ENCODE measurements at places on chromosomes 12 and 14.

GRCh38 chr14:88189417-88190191, 133.5 kb downstream of the KCNK10 start:
- DNase-seq: peak; percentile 77

- no peak for DNase-seq
Measured at GRCh38 chr12:125229878-125230530, 164.8 kb downstream of the AACS start.

GRCh38 chr12:121366063-121366459, 13.8 kb upstream of the ANAPC5 start:
- DNase-seq: no peak

GRCh38 chr12:41441180-41441579, 253.1 kb downstream of the PDZRN4 start:
- no peak for DNase-seq

- no peak for DNase-seq
Measured at GRCh38 chr12:17060260-17060659, 454.3 kb upstream of the LMO3 start.

DNA sequence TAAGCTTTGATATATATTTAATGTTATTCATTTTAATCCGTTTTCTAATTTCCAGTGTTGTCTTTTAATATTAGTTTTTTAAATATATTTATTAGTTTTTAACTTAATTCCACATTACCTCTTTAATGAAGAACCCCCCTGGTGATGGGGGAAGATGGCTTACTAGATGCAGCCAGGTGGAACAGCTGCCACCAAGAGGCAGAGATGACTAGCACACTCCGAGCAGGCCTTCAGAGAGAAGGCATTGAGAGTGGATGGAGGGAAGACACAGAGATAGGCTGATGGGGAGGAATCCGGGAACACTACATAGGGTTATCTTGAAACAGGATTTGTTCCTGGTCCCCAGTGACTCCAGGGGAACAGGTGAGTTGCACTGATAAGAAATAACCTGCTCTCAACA, 771.6 kb downstream of the LRFN5 start:
- DNase-seq: no peak

GRCh38 chr12:4997939-4998338, 45.7 kb upstream of the KCNA5 start:
- DNase-seq: peak; percentile 94

GRCh38 chr14:50602035-50602434, 42.1 kb downstream of the ATL1 start:
- DNase-seq: no peak

- DNase-seq: no peak
Measured at GRCh38 chr12:125674554-125675338, 609.5 kb downstream of the AACS start.

DNA sequence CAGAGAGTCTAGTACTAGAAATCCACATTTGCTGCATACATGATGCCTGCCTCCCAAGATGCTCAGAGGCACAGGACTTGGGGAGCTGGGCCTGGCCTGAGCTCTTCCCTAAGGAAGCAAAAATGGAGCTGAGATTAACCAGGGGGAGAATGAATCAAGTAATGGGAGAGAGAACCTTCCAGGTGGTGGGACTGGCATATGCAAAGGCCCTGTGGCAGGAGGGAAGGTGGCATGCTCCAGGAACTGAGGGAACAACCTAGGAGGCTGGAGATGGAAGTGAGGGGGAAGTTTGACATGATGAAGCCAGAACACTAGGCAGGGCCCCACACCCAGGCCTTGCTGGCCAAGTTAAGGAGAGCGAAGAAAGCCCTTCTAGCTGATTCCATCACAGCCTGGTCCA, 23.3 kb downstream of the TMEM63C start:
- no peak for DNase-seq

- DNase-seq: peak; percentile 27
Measured at GRCh38 chr12:10607885-10608458, 5.4 kb downstream of the MAGOHB start.

DNA sequence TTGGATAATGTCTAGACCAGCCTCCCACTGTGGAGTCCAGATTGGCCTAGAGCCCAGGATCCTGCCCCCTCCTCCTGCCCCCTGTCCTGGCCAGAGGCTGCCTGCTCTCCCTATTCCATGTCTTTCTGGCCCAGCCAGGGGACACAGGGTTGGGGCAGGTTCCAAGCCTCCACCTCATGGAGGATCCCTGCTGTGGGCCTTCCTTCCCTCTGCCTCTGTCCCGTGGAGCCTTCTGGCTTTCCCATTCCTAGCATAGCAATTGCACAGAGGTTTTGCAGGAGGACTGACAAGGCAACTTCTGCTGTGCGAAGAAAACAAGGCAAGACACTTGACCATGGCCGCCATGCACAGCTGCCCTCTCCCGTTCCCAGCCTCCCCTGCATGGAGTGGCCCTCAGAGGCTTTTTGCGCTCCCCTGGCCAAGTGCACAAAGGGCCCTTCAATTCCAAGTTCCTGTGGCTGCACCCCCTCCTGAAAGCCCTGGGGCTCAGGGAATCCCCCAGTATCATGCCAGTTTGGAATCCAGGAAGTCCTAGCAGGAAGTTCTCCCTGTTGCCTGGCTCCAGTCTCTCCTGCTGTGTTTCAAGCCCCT, 42.1 kb downstream of the KRT80 start:
- no peak for DNase-seq

DNA sequence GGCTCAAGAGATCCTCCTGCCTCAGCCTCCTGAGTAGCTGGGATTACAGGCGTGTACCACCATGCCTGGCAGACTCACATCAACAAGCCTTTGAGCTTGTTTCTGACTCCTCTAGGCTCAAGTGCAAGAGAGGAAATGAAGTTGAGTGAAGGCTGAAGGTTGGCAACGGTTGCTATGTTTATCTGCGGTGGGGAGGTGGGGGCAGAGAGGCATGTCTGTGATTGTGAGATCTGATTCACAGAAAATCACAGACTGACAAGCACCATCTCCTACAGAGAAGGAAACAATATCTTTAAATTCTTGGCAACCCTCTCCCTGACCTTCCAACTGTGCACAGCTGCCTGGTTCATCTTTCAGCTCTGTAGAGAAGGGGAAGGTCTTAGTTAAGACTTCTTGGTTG, 22.1 kb upstream of the NINJ2 start:
- DNase-seq: no peak

DNA sequence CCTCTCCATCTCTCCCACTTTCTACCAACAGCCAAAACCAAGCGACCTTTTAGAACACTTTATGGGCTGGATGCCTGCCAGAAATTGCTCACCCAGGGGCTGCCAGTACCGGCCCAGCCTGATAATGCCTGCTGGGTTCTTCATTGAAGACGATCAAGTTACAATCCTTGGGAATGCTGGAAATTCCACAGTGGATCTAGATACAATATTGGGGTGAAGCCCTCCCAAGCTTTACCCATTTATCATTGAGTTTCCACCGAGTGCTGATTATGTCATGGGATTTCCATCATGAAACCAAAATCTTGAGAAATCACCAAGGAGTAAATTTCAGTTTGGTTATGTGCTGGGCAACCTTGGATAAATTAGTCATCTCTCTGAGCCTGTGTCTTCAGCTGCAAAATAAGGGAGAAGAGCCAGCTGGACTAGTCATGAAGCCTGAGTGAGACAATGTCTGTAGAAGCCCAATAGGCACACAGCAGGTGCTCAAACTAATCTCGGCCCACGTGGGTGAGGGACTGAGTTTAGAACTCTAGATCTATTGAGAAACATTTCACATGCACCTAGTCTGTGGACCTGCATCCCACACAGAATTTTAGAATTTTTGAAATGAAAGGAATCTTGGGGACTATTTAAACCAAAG, 75.5 kb upstream of the CLMN start:
- no peak for DNase-seq

DNA sequence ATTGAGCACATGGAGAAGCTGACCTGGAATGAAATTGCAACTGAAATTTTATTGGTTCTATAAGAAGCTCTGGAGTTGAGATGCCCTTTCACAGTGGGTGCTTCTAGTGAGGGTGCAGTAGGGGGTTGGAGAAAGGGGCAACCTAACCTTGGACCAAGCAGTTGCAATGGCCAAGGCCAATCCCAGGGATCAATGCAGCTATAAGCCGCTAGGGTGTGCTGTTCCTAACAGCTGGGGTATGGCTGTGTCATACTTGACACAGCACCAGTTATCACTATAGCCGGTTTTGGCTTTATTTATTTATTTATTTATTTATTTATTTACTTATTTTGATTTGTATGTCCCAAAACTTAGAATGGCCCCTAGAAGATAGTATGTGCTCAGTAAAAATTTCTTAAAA, 505.9 kb downstream of the FLRT2 start:
- DNase-seq: peak; percentile 13

DNA sequence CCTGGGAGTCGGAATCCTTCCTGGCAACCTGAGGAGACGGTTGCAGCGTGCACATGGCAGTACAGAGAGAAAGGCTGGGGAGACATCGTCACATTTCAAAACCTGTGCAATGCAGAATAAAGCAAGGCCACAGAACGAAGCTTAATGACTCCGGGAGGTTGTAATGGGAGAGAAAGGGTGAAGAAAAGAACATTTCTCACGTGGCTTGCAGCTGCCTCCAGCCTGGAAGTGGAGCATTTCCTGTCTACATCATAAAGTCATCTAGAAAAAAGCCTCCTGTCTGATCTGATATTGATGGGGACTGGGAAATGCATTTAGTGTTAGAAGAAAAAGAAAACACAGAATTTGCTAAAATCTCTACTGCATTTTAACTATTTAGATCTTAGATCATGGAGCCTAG, 209.3 kb downstream of the TMEM132C start:
- no peak for DNase-seq

- DNase-seq: peak; percentile 9
Measured at GRCh38 chr12:90333424-90333823, 621.6 kb downstream of the CCER1 start.

DNA sequence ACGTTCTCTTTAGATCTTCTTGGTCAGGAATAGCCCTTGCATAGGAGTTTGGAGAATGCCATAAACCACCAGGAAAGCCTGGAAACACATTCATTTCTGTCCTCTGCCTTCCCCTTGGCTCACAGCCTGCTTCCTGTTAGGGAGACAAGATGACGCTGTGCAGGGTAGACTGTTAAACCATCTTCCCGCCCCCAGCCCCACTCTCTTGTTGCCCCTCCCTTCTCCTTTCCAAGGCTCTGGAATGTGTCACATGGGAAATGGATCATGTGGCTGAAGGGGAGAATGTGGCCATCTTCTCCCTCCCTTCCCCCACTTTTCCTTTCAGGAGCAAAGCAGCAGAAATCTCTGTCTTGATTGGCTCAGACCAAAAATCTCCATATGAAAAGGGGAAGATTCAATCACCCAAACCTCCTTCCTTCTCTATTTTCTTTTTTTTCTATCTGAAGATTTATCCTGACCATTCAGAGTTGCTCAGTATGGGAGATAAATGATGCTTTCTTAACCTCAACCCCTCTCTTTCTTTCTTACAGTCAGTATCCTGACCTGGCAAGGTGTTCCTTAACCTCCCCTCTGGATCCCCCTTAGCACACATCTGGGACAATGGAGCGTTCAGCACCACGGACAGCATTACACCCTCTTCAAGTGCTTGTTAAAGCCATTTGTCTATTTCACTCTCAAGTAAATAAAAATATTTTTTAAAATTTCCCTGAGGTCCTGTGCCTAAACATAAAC, 11.4 kb downstream of the GPR19 start:
- peak; percentile 45 for DNase-seq

- DNase-seq: no peak
Measured at GRCh38 chr12:34166427-34167060, 144.2 kb downstream of the ALG10 start.

GRCh38 chr14:49287004-49287403, 299.2 kb downstream of the RPS29 start:
- DNase-seq: no peak

GRCh38 chr14:101808894-101809670, 47.6 kb downstream of the PPP2R5C start:
- no peak for DNase-seq

GRCh38 chr14:61379639-61380184, 58.3 kb downstream of the PRKCH start:
- DNase-seq: no peak

DNA sequence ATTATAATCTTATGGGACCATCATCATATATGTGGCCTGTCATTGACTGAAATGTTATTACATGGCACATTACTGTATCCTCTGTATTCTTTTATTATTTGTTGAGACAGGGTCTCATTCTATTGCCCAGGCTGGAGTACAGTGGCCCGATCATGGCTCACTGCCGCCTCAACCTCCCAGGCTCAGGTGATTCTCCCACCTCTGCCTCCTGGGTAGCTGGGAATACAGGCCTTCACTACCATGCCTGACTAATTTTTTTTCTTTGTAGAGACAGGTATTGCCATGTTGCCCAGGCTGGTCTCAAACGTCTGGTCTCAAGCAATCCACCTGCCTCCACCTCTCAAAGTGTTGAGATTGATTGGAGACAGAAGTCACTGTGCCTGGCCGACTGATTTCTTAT, 153.2 kb downstream of the RASSF9 start:
- no peak for DNase-seq

GRCh38 chr12:46499901-46500300, 127.3 kb upstream of the SLC38A2 start:
- no peak for DNase-seq

- no peak for DNase-seq
Measured at GRCh38 chr12:90484094-90484493, 470.9 kb downstream of the CCER1 start.

GRCh38 chr14:88380405-88380804, 5.1 kb upstream of the SPATA7 start:
- peak; percentile 18 for DNase-seq

- DNase-seq: peak; percentile 90
Measured at GRCh38 chr14:52052288-52052943, 16.4 kb downstream of the NID2 start.

DNA sequence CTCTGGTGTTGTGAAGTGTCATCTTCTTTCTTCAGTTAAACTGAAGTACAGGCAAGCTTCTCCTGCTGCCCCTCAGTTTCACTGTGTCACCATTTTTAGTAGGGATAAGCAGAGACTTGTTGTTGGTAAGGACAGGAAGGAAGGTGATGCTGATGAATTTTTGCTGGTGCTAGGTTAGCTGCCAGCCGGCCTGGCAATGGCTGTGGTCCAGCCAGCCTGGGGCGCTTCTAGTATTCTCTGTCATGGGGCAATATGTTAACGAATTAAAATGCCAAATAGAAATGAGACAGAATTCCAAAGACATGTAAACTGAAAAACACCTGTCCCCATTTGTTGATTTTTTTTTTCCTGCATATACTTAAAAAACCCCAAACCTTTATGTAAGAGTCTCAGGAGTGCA, 602.9 kb downstream of the DIO2 start:
- DNase-seq: no peak

- peak; percentile 92 for DNase-seq
Measured at GRCh38 chr12:76266797-76267196, 81.4 kb downstream of the BBS10 start.

GRCh38 chr14:22399776-22400175, 189.2 kb downstream of the DAD1 start:
- DNase-seq: no peak

DNA sequence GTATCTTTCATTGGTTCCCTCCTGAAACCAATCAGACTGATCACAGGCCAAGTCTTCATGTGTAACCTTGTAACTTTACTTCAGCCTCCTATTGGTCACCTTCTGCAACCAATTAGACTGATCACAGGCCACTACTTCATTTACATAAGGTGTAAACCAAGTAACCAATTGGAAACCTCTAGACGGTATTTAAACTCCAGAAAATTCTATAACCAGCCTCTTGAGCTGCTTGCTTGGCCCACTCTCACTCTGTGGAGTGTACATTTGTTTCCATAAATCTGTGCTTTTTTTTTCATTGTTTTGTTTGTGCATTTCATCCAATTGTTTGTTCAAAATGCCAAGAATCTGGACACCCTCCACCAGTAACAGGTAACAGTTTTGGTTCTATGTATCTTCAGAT, 47.5 kb downstream of the EIF2S3B start:
- DNase-seq: no peak

Measured in fibroblast of lung (primary cell).